Activated CD4-positive, alpha-beta T cell treated with anti-CD3 and anti-CD28 coated beads for 4 hours (primary cell): ENCODE measurements at places on chromosomes 3 and 15.

GRCh38 chr3:31364188-31364587 lies 168.5 kb upstream of the STT3B start:
- DNase-seq = no peak

DNA sequence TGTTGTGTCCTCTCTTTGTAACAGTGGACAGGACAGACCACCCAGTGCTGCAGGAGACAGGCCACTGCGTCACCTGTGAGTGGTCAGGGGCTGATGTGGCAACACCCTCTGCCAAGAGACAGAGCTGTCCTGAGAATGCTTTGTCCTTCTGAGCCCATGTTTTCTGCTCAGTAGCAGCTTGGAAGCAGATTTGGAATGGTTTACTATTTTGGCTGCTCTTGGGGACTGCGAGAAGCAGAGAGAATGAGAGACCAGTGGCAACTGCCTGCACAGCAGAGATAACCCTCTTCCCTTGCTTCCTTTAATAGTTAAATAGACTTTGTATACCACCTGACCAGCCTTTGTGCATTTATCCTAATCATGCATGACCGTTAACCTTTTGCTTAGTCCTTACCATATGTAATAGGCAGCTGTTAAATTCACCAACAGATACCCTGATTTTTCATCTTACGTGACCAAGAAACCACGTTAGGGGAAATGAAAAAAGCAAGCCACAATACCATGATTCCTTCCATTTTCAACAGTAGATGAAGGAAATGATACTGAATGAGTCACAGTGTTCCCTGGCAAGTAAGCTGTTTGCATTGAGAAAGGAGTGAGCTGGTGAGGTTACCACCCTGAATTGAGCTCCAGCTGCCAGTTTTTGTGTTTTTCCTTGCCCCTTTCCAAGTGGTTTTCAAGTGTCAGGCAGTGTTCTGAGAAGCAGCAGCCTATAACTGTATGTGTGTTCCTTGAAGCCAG lies 35.5 kb downstream of the B3GALNT1 start:
- no peak for DNase-seq

- DNase-seq = no peak
Observed at GRCh38 chr3:13277860-13278531, 142.1 kb downstream of the NUP210 start.

DNA sequence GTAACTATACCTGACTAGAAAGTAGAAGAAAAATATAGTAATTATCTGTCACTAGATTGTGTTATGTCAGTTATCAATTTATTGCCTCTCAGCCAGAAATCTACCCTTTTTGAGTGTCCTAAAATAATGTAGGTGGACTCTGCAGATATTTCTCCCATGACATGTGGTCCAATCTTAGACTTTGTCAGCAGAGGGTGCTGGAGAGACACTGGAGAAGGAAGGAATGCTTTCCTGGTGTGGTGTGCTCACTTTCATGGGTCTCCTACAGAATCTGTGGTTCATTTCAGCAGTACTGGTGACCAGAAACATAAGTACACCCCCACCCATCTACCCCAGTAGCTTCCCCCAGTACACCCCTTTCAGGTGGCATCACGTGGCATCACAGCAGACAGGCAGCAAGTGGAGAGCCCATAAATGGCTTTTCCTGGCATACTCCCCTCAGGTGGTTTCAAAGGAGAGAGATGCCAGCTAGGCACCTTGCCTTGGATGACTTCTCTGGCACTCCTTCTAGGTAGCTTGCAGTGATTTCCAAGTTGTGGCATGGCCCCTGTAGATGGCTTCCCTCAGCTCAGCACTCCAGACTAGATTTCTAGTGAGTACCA lies 114.7 kb downstream of the GADL1 start:
- no peak for DNase-seq

GRCh38 chr3:141723255-141723654 lies 14.8 kb upstream of the RNF7 start:
- DNase-seq = no peak

GRCh38 chr3:39414421-39414907 lies 7.9 kb downstream of the RPSA start:
- DNase-seq = no peak

- DNase-seq = no peak
Observed at GRCh38 chr3:108947855-108948254, 5.8 kb downstream of the GUCA1C start.

GRCh38 chr3:10400050-10400748 lies 79.3 kb upstream of the SEC13 start:
- no peak for DNase-seq

- no peak for DNase-seq
Observed at GRCh38 chr3:196517162-196517800, 2.1 kb upstream of the SMCO1 start.

DNA sequence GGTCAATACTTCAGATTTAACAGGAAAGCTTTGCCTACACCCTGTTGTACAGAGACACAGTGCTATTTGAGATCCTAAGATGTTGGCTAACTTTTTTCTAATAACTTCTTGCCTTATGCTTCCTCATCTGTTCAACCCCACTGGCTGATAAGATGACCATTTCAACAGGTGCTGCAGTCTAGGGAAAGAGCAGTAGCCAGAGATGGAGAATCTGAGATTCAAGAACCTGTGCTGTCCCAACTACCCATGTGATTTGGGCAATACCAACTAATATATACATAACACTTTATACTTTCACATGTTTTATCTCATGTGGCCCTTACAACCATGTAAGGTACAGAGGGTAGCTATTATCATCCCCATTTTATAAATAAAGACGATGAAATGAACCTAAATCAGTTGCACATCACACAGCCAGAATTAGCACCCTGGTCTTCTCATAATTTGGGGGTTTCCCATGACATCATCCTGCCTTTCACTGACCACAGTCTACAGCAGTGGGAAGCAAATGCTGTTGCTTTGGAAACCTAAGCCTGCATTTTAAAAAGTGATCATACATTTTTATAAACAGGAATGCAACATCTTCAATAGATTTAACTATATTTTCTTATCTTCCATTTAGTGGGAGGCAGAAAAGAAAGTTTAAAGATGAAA lies 9.7 kb downstream of the TTC23 start:
- DNase-seq = no peak

DNA sequence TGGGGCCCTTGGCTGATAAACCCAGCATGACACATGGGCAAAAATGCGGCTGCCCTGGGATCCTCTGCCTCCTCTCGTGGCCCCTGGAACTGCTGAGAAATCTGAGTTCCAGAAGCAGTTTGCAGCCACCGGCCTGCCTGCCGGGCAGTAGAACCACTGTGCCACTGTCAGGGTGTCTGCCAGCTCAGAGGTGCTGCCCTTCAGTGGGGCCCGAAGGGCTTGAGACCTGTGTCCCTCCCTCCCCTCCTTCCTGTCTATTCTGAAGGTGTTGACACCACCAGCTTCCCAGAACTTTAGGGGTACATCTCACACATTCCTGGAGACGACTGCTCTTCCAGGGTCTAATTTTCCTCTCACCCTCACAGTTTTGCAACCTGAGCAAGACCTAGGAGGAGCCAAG lies 88.2 kb upstream of the POMGNT2 start:
- DNase-seq = no peak

DNA sequence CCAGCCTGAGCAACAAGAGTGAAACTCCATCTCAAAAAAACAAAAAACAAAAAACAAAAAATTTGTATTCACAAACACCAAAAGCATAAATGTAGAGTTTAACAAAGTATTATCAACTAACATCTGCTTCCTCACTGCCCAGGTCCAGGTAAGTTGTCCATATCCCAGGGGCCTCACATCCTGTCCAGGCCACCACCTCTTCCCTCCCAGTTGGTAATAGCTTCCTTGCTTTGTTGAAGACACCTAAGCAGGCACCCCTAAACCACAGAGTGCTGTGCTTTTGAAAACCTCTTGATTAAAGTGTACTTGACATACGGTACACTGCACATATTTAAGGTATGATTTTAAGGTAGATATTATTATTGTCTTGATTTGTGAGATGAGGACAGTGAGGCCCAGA lies 299.8 kb downstream of the SHQ1 start:
- DNase-seq = no peak

DNA sequence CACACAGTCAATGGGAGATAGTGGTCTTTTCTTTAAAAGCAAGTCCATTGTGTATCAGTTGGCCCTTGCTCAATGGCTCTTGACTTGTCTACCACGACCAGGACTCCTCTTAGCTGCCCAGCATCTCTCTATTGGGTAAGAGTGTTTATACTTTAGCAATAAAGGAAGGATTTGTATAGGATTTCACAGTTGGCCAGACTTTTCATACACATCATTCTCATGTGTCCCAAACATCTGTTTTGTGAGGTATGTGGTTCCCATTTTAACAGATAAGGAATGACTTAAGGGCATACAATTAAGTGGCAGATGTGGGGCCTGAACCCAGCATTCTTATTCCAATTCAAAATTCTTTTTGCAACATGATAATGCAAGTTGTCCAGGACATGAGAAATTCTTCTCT lies 191.5 kb downstream of the CHST2 start:
- DNase-seq = no peak

- DNase-seq = no peak
Observed at GRCh38 chr15:51377038-51377786, 35.8 kb downstream of the GLDN start.

GRCh38 chr15:35311615-35312014 lies 226.5 kb upstream of the NANOGP8 start:
- DNase-seq = no peak

- no peak for DNase-seq
Observed at GRCh38 chr15:94235646-94236045, 4.3 kb downstream of the MCTP2 start.

DNA sequence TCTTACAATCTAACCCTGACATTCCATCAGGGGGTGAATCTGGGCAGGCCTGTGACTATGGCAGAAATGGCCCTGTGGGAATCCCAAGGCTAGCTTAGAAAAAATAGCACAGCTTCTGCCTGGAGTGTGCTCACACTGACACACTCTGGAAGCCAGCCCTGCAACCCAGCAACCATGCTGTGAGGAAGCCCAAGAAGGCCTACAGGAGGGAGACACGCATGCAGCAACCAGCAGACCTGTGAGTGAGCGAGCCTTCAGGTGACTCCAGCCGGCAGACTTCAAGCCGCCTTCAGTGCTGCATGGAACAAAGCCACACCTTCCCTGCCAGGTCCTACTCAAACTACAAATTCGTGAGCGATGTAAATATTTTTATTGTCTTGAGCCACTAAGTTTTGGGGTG lies 26.1 kb downstream of the RAB6B start:
- no peak for DNase-seq

DNA sequence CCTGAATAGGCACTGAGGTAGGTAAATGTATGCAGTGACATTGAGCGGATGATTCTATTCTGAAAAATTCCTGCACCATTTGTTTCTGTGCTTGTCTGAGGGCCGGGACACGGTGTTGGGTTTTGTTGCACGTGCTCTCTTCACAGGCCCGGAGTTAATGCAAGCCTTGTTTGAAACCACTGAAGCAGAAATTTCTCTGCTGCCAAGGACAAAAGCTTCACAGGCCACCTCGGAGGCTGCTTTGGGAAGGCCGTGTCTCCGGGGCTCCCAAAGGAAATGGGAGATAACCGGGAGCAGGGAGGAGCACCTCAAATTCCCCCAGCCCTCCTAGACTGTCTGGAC lies 179.4 kb downstream of the OPA1 start:
- DNase-seq = no peak

- no peak for DNase-seq
Observed at GRCh38 chr3:67567893-67568292, 86.5 kb downstream of the SUCLG2 start.

DNA sequence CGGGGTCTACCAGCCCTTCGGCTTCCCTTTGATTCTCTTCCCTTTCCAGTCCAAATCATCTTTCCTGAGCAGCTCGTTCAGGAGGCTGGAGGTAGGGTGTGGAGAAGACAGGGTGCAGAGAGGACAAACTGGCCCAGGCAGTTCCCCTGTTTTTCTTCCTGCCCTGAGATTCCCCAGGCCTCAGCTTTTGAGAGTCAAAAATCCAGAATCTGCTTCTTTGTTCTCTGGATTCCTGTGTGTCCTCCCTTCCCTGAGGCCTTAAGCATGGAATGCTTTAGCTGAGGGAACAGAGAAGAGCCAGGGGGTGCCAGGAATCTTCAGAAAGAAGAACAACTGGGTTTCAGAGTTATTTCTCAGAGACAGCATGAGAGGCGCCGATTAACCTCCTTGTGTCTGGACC lies 26.7 kb upstream of the LRTM1 start:
- DNase-seq = no peak

DNA sequence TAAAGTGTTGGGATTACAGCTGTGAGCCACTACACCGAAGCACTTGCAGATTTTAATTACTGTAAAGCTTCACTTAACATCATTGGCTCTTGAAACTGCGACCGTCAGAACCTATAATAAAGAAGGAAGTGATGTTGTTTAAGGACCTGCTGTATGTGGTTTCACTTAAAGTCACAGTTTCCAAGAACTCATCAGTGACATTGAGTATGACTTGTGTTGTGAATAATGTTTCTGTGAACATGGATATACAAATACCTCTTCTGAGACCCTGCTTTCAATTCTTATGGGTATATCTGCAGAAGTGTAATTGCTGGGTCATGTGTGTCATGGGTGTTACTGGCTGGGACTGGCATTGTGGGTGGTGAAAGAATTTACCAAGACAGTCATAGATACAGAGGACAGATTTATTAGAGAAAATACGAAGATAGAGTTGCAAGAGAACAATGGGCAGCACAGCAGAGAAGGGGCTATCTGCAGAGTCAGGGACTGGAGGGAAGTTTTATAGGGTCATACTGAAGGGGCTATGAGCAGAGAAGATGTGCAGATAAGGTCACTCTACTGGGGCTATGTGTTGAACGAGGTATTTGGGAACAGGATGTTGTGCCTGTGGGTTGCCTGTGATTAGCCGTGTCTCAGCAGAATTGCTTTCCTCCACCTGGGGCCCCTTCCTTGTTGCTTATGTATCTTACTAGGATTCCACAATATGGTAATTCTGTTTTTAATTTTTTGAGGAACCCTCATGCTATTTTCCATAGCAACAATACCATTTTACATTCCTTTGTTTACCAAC lies 4.5 kb downstream of the NDUFB5 start:
- DNase-seq = peak; percentile 3

DNA sequence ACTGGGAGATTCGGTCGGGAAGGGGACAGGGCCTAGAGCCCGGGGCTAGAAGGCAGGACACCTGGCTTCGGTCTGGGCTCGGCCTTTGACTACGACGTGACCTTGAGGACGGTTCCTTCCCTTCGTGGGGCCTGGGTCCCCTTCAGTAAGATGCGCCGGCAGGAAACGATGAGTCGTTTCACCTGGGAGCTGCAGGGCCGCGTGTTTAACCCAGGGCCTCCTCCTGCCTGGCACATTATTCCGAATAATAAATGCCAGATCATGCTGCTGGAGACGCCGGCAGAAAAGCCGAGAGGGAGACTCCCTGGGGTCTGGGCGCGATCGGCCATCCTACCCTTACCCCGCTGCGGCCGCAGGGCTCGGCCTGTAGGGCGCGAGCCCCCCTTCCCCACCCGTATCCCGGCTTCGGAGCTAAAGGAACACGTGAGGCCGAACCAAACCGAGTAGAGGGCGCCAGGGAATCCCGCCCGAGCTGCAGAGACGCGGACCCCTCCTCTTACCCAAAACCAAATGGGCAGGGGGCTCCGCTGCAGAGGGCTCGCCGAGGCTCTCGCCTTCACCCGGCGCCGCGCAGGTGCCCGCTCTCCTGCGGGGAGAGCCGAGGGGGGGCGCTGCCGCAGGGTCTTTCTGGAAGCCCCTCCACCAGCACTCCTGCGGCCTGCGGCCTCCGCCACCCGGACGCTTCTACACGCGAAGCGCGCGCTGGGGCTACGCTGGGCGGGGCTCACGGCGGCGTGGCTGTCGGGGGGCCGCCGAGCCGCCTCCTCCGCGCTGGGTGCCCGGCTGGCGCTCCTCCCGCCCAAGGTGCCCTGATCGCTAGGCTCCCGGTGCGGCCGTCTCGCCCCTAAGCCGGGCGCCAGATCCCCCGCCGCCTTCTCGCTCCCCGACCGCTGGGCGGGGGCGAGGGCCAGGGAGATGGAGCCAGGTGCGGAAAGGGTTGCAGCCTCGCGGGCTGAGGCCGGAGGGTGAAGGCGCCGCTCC lies at the start of gene BDH1:
Gene BDH1 (minus strand): TSS at position 688 of the 981 bp plus-strand sequence. CDS start 9,525 bp downstream, outside the sequence.
- peak; percentile 48 for DNase-seq

- DNase-seq = no peak
Observed at GRCh38 chr3:77684115-77684514, 644.2 kb downstream of the ROBO2 start.
